ENCODE measurements at places on chromosomes 5 and 9. TPM values are rescaled to one million over a fixed set of nuclear protein-coding genes. Genes with fewer than 3 reads are reported as not detected.

DNA sequence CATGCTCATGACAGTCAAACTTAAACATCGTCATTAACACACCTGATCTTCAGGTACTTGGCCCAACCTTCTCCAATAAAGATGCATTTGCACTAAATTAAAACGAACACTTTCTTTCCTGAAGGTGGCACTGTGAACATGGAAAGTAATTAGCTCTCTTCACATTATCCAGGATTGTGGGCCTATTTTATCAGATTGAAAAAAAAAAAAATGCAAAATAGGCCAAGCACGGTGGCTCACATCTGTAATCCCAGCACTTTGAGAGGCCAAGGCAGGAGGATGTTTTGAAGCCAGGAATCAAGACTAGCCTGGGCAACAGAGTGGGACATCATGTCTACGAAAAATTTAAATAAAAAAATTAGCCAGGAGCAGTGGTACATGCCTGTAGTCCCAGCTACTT lies 14.4 kb upstream of the CDC20B start:
- DNase-seq, result no peak

- no peak for DNase-seq
Measured at GRCh38 chr5:94577466-94578245, 40.7 kb downstream of the KIAA0825 start.

DNA sequence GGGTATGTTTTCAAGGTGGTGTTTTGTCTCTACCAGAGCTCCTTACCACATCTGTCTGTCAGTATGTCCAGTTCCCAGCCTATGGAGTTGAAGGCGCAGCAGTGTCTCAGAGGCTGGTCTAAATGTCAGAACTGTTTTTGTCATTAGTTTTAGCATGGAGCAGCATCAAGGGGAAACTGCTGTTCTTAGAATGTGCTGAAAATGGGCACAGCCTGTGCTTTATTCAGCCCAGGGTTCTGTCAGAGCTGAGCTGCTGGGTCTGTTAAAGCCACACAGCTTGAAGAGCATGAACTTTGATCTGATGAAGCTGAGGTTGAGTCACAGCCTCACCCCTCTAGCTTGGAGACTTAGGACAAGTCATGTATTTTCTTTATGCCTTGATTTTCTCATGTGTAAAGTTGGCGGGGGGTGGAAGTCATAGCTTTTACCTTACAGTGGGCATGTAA lies 71.9 kb downstream of the RALGPS1 start:
- no peak for DNase-seq

DNA sequence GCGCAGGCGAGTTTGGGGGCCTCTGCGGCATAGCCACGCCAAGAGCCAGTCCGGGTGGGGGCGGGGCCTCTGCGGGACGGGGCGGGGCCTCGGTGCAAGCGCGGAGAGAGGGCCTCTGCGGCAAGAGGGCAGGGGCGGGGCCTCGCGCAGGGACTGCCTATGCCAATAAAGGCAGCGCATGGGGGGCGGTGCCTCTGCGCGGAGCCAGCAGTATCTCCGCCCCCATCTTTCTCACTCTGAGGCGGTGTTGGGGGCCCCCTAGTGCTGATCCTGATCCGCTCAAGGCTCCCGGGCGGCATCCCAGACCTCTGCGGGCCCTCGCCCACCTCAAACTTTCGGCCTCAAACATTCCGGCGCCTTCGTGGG lies 9.2 kb upstream of the GPRIN1 start:
- DNase-seq, result peak; percentile 97

DNA sequence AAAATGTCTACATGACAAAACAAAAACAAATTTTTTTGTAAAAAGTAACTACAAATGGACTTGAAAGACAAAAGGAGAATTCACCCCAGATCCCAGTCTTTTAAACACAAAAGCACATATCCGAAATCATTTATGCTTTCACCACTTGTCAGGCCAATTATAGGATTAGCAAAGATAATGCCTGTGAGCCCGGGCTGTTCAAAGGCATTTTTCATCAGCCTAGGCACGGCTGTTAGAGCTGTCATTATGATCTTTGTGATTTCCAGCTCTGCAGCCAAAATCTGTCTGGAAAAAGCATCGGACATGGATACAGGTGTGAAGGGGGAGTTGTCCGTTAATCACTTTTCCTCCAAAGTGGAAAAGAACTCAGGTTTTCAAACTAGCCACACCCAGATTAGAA lies 23.6 kb upstream of the RAB14 start:
- no peak for DNase-seq

DNA sequence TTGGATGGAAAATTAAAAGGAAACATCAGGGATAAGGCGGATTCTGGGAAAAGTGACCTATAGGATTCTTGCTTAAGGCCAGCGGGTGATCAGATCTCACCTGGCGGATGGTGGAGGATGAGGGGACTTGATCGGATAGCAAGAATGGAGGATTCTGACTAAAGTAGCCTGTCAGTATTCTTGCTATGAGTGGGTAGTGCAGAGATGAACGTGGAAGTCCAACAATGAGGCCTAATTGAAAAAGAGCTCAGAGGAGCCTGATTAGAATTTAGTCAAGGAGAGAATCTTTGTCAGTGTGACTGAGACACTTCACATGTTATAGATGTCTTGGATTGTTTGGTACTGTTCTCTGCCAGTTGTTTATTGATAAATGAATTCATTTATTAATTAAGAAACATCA lies 24.9 kb downstream of the CAST start:
- no peak for DNase-seq

DNA sequence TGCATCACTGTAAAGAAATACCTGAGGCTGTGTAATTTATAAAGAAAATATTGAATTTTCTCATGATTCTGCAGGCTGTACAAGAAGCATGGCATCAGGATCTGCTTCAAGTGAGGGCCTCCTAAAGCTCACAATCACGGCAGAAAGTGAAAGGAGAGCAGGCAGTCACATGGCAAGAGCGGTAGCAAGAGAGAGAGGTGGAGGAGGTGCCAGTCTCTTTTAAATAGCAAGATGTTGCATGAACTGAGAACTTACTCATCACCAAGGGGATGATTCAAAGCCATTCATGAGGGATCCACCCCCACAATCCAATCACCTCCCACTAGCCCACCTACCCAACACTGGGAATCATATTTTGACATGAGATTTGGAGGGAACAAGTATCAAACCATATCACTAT lies 184.5 kb upstream of the PAPPA start:
- DNase-seq, result peak; percentile 52

GRCh38 chr9:4295160-4295559 lies 4.7 kb downstream of the GLIS3 start:
- DNase-seq, result no peak

GRCh38 chr5:15124871-15125568 lies 253.4 kb upstream of the ANKH start:
- DNase-seq, result no peak

GRCh38 chr9:137784046-137784445 lies 93.5 kb upstream of the CACNA1B start:
- DNase-seq, result peak; percentile 80

GRCh38 chr5:8843771-8844170 lies 702.1 kb downstream of the SEMA5A start:
- peak; percentile 84 for DNase-seq

DNA sequence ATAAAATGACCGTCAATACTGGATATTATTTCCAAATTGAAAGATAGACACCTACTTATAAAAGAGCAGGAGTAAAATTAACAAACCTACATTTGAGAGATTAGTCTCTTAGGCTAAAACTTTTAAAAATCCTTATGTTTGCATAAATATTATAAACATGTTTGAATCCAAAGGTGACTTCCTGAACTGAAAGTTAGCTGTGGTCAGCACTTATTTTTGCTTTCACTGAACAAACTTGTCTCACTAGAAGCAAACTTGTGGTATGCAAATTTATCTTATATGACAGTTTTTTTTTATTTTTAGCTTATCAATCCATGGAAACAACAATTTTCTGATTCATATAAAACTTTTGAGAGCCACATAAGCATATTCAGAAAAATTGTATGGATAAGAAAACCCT lies 502.6 kb upstream of the COX7C start:
- no peak for DNase-seq

- peak; percentile 76 for DNase-seq
Measured at GRCh38 chr5:128539038-128539429, 989 bp upstream of the FBN2 start.

GRCh38 chr9:38431116-38431515 lies 6.9 kb upstream of the IGFBPL1 start:
- DNase-seq, result no peak

- no peak for DNase-seq
Measured at GRCh38 chr9:89723469-89724100, 118.8 kb downstream of the GADD45G start.

GRCh38 chr5:24381861-24382489 lies 262.8 kb downstream of the CDH10 start:
- DNase-seq, result no peak

DNA sequence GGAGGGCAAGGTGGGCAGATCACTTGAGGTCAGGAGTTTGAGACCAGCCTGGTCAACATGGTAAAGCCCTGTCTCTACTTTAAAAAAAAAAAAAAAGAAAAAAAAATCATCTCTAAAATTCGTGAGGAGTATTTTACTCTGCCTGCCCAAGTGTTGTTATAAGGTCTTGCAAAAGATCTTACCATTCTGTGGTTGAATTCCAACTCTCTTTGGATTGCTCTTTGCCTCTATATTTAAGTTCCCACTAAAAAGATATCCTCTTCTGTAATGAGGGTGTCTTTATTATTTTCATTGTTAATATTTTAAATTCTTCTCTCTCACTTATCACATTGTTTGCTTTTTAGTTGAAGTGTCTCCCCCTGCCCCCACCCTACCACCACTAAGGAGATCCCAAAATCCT lies 33.4 kb downstream of the CREBRF start:
- DNase-seq, result no peak

GRCh38 chr9:136931611-136932130 lies 12.9 kb downstream of the FBXW5 start:
- no peak for DNase-seq

DNA sequence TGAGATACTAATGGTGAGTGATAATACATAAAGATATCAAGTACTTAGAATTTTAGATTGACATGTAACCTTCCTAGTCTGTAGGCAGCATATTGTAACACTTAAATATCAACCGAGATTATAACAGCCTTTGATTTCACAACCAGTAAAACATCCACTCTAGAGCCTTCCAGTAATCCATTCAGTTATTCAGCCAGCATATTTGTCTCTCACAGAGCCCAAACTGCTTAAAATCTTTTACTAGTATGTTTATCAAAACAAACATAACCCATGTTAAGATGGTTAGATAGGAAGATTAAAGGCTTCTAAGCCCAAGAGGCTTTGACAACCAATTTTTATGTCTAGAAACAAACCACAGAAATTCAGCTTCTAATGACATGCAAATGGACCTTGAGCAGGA lies 177.9 kb upstream of the FST start:
- DNase-seq, result peak; percentile 0

DNA sequence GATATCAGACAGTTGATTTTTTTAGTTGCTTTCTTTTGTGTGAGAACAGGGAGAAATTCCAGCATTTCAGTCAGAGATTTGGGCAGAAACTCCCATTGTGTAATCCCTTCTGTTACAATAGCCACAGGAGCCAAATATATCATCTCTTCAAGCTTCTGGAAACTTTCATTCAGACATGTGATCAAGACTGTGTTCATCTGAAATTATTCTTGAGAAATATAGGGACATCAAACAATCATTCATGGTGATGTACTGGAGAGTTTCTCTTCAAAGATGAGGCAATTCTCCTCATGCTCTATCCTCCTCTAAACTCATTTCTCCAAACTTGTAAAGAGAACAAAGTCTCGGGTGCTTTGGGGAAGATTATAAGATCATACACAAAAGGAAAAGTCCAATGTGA lies 35.2 kb upstream of the CSNK1G3 start:
- no peak for DNase-seq

DNA sequence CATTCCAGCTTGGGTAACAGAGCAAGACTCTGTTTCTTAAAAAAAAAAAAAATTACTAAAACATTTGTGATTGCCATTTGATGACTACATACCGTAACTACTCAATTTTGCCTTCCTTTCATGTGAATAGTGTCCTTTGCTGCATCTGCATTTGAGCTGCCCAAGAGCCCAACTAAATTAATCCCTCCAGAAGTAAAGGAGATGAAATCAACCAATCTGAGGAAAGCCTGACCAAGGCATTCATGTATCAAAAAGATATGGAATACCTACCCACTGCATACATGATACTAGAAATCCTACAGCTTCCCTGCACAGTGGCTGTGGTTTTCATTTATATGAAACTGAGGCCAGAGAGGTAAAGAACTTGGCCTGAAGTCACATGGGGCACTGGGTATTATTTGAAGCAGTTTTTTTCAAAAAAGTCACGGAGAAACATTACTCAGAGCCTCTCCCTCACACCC lies 177.5 kb downstream of the AOPEP start:
- no peak for DNase-seq

- peak; percentile 13 for DNase-seq
Measured at GRCh38 chr5:37860206-37860605, 20.4 kb upstream of the GDNF start.

DNA sequence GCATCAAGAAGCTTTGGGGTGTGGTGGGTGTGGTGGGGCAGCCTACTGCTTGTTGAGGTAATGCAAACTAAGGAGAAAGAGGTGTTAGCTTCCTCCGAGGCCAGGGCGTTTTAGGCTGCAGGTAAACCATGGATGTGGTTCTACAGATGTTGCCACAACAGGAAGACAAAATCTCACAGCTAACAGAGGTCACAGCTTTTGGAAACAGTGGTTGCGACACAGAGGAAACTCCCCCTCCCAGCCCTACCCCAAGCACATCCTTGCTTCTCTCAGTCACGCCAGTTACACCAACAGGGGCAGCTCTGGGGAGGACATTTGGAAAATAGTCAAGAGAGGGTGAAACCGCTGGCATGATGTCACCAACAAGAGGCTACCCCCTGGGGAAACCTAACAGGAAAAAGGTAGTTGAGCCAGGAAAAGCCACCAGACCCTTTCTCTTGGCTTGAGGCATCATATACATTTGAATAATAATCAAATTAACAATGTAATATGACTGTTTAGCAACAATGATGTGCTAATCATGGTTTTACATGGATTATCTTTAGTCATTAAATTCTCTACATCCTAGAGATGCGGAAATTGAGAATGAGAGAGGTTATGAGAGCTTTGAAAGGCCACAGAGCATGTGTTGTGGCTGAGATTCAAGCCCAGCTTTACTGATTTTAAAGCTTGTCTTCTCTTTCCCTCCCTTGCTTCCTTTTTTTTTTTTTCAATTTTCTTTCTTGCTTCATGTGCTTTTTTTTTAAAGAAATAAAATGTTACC lies 82.2 kb upstream of the IL12B start:
- no peak for DNase-seq

KIF20A gene
- total RNA-seq, result 7.2 TPM

WWC1 gene
- total RNA-seq, result 1.4 TPM

OTP gene
- total RNA-seq, result under 0.01 TPM

BOD1 gene
- total RNA-seq, result 90.5 TPM

GRXCR2 gene
- total RNA-seq, result not detected

LCN12 gene
- not detected for total RNA-seq

SLC25A2 gene
- 0.59 TPM for total RNA-seq

GABRA6 gene
- total RNA-seq, result not detected

FGF18 gene
- total RNA-seq, result under 0.01 TPM

LRRC70 gene
- total RNA-seq, result 1.4 TPM

TAF11L10 gene
- not detected for total RNA-seq

ARID3C gene
- total RNA-seq, result not detected

OBP2B gene
- not detected for total RNA-seq
